ENCODE measurements at places on chromosomes 16 and 17.

DNA sequence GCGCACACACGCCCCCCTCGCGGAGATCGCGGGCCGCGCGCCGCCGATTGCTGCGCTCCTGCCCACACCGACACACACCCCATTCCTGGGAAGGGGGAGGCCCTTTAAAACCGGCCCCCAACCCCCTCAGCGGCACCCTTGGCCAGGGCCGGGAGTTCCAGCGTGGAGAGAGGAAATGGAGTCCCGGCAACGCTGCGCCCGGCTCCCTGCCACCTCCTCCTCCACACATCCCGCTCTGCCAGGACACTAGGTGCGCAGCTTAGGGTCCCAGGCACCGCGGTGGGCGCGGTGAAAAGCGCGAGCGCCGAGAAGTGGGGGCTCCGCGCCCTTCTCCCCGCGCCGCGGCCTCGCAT, 397 bp downstream of the CDC42EP4 start:
- peak; percentile 80 for DNase-seq

- DNase-seq: no peak
Measured at GRCh38 chr17:43536236-43536992, 9.7 kb downstream of the ETV4 start.

DNA sequence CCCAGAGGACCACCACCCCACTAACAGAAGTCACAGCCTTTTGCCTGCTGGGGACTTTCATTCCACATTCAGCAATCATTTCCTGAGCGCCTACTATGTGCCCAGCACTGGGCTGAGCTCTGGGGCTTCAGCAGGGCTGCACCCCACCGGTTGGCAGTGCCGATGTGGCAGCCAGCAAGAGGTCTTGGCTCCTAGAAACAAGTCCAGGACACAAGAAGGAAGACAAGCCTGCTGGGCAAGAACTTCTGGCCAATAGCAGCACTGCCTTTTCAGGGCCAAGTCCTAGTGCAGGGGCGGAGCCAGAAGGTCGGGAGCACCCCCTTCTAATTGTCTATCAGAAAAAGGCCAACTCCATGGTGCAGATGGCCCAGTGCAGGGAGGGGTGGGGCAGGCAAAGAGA, 13.0 kb upstream of the HOXB9 start:
- DNase-seq: no peak

DNA sequence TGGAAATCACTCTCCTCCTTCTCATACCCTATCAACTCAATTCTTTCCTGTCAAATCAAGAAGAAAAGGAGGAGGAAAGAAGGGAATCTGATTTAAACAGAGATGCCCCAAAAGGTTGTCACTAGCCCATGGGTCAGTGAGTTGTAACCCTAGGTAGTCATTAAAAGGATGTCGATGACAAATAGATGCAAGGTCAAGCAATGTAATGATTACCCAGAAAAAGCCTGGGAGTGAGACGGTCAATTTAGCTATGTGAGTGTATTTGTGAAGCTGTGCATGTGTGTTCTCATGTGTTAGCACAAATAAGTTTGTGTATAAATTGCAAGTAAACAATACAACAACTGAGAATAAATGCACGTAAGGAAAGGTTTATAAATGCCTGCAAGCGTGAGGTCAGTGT, 190.5 kb upstream of the PMFBP1 start:
- DNase-seq: no peak

DNA sequence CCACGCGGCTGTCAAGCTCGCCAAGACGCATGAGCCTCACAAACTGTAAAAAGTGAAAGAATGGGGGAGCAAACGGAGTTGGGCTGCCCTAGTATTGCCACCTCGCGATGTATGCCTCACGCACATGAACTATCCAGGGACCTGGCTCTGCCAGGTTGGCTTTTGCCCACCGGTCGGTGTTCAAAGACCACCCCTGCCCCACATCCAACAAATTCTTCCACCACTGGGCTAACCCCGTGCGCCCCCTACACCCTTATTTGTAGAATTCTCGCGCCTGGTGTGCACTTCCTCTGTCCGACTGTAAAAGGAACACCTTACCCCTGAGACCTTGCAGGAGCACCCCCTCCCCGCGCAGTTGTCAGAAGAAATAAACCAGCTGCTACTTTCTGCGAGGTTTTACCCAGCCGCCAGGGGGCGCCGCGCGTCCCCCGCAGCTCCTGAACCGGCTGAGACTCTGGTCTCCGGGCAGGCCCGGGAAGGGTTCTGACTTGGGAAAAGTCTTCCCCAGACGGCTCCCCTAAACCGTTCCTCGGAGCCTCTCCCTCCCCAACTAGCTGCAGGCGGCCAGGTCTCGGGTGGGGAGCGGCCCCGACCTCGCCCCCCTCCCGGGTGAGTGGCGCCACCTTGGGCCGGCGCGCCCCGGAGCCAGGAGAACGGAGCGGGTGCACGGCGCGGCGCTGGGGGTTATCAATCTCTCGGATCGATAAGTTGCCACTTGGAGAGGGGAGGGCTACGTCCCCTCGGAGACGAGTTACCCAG, 1.7 kb upstream of the ZNF423 start:
- DNase-seq: peak; percentile 73

- DNase-seq: no peak
Measured at GRCh38 chr17:21375757-21376080, 438 bp upstream of the KCNJ12 start.
